ENCODE measurements at places on chromosomes 12 and 14.

DNA sequence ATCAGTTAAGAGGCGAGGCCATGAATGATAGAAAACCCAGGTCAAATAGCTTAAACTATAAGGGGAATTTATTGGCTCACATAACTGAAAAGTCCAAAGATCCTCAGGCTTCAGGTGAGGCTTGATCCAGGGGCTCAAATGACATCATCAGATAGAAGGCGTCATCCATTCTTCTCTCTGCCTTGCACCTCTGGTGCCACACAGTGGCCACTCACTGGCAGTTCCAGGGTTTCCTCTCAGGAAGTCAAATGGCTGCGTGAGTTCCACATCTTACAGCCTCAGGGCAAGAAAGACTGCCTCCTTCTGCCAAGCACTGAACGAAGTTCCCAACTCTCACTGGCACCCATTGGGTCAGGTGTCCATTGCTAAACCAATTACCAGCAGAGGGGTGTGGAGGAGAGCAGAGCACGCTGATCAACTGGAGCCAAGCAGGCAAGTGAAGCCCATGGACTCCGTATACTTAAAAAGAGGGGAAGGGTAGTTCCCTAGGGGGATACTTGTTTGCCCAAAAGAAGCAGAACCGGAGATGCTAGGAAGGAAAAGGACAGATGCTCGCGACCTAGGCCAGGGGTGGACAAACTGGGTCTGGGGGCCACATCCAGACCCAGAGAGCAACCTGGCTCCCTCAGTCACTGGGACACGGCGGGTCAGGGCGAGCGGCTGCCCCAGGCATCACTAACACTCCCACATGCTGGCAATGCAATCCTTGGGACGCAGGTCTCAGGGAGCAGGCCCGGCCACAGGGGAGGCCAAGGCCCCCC lies 69.3 kb downstream of the SERPINA3 start:
- peak; percentile 67 for DNase-seq

DNA sequence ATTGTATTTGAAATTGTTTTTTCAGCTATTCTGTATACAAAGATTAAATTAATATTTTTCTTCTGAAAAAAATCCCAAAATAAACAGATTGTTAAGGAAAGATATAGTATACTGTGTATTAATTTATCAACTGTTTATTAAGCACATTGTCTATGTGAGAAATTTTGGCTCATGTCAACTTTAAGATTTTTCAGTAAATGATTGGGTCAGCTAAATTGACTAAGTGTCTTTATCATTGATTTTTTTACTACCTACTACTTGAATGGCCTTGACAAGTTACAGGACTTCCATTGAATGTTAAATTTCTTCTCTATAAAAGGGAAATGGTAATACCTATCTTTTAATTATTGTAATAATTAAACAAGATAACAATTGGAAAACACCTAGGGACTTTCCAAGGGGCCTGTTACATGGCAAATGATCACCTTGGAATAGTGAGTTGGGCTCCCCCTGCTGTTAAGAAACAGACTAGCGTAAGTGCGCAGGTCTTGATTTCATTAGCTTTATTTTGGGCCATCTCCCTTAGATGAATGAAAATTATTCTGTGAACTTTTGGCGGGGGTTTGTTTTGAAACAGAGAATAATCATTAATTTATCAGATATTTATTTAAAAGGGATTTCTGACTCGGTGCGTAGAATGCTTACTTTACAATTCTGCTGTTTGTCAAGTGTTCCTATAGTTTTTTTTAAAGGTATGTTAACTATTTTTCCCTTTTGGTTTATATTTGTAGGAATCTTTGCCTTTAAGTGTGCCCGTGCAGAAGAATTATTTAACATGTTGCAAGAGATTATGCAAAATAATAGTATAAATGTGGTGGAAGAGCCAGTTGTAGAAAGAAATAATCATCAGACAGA lies 14.5 kb upstream of the CCT2 start:
- peak; percentile 82 for DNase-seq

- DNase-seq, result no peak
Measured at GRCh38 chr12:60078026-60078425, 482.2 kb downstream of the SLC16A7 start.

- no peak for DNase-seq
Measured at GRCh38 chr12:28327722-28328121, 137.5 kb downstream of the CCDC91 start.

- DNase-seq, result peak; percentile 94
Measured at GRCh38 chr12:111766608-111767361, at the start of gene ALDH2. Gene ALDH2, plus strand, starts transcription at chr12:111766933. Its CDS starts 50 bp downstream, at chr12:111766983.

GRCh38 chr12:123998991-123999359 lies 26.0 kb downstream of the ZNF664 start:
- no peak for DNase-seq

DNA sequence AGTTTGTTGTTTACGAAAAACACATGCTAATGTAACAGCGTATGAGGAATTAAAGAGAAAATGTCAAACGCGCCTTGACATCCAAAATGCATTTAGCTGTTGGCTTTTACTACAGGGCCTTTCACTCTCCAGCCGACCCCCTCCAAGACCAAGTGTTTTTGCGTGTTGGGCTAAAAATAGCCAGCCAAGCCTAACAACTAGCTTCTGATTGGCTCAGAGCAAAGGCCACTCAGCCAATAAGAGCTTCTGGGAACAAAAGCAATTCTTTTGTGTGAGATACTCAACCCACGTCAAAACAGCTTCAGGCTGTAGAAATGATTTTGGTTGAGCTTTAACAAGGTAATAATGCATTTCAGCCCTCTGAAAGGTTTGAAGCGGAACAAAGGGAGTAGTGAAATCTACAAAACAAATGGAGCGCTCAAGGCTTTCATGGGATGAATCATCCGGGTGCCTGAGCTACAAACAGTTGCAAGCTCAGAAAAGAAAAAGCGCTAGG lies 198.7 kb upstream of the DCN start:
- DNase-seq, result peak; percentile 89

- no peak for DNase-seq
Measured at GRCh38 chr14:75299059-75299458, 20.4 kb downstream of the FOS start.

DNA sequence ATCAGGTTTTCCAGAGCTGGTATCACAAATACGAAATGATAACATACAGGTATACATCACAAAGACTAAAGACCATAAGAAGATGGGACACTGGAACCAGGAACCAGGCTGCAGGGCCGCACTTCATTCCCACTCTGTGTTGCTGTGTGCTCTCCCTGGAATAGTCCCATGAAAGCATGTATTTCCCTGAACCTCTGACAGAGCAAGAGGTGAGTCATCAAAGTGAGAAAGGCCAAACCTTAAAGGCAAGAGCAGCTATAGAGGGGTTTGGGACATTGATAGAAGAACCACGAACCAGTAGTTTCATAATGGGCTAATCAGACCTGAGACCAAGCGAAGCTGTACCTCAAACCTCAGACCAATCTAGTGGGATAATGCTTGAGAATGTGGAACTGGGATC lies 283.0 kb upstream of the PRKD1 start:
- no peak for DNase-seq

DNA sequence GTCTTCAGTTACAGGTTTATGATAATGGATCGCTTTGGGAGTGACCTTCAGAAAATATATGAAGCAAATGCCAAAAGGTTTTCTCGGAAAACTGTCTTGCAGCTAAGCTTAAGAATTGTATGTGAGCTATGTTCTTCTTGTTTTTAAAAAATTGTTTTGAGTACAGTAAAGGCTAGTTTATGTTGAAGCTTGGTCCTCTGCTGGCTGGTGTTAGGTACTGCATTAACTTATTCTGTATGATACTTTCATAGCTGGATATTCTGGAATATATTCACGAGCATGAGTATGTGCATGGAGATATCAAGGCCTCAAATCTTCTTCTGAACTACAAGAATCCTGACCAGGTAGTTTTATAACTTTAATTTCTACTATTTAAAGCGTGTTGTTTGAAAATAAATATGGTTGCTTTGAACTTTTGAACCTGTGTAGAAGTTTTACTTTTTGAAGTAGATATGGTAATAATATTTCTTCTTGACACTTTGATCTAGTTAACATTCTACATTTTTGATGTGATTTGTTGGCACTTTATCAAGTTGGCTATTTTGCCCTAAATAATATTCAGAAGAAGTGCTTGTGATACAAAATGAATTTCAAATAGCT lies 55.7 kb downstream of the VRK1 start:
- peak; percentile 29 for DNase-seq

DNA sequence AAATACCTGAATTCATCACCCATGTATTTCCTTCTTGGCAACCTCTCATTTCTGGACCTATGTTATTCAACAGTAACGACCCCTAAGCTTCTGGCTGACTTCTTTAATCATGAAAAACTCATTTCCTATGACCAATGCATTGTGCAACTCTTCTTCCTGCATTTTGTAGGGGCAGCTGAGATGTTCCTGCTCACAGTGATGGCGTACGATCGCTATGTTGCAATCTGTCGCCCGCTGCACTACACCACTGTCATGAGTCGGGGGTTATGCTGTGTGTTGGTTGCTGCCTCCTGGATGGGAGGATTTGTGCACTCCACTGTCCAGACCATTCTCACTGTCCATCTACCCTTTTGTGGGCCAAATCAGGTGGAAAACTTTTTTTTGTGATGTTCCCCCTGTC lies 356 bp downstream of the OR4Q2 start:
- no peak for DNase-seq

GRCh38 chr14:31371646-31372045 lies 48.7 kb downstream of the HEATR5A start:
- no peak for DNase-seq

- DNase-seq, result no peak
Measured at GRCh38 chr12:101925935-101926334, 48.6 kb downstream of the DRAM1 start.

GRCh38 chr14:54922598-54922997 lies 20.0 kb upstream of the GCH1 start:
- DNase-seq, result no peak

Measured in neural progenitor cell (in vitro differentiated cells).